ENCODE measurements at places on chromosomes 3 and 15.
A peak's percentile ranks its signal among the peaks of the same experiment; 100 is the strongest.

GRCh38 chr3:44712455-44713075, at the start of gene ZNF502:
TSS of gene ZNF502 (plus strand) at chr3:44712660. CDS start at chr3:44720262, 7,602 bp downstream.
- DNase-seq, result peak; percentile 66

DNA sequence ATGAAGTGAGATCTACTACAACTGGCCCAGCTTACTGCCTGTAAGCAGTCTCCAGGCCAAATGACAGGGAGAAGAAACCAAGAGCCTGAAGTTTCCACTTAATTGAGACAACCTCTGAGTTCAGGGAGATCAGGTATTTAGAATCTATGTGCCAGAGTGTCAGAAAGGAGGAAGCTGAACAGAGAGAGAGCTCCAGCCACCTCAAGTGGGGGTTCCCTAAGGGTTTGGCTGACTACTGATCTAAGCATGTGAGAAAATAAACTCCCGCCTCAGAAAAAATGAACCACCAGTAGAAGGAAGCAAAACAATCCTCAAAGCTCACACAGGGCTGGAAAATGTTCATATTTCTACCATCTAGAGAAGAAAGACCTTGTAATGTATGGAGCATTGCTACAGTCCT, 25.0 kb downstream of the ADAM10 start:
- DNase-seq, result no peak

DNA sequence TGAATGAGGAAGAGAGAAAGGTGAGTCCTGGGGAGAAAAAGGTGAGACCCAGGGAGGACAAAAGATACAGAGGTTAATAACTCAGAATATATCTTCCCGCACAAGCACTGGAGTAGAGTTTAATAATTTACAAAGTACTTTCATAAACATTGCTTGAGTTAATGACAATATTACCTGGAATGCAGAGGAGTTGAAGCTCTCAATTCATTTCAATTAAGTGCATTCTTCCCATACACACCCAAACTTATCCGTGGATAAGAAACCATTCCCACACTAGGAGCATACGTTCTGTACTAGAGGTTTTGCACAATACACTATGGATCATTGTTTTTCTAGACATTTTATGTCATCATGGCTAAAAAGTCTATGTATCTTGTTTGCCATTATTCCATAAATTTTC, 23.3 kb upstream of the KNG1 start:
- DNase-seq, result no peak

GRCh38 chr3:95613993-95614392, 1200.4 kb upstream of the EPHA6 start:
- no peak for DNase-seq

DNA sequence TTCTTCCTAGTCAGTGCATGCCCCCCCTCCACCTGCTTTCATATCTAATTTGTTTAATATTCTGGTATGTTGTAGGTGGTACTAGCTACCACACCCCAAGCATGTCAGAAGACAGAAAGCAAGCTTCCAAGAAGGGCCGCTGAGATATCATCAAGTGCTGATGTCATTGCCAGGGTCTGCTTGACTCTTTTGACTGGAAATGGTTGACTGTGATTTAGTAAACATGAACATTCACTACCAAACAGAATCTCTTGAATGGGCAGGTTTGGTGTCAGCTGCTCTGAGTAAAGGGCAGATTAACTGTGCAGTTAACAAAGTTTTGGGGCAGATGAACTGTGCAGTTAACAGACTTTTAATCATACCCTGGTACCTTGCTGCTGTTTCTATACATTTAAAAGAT, 244.2 kb upstream of the SATB1 start:
- DNase-seq, result no peak

DNA sequence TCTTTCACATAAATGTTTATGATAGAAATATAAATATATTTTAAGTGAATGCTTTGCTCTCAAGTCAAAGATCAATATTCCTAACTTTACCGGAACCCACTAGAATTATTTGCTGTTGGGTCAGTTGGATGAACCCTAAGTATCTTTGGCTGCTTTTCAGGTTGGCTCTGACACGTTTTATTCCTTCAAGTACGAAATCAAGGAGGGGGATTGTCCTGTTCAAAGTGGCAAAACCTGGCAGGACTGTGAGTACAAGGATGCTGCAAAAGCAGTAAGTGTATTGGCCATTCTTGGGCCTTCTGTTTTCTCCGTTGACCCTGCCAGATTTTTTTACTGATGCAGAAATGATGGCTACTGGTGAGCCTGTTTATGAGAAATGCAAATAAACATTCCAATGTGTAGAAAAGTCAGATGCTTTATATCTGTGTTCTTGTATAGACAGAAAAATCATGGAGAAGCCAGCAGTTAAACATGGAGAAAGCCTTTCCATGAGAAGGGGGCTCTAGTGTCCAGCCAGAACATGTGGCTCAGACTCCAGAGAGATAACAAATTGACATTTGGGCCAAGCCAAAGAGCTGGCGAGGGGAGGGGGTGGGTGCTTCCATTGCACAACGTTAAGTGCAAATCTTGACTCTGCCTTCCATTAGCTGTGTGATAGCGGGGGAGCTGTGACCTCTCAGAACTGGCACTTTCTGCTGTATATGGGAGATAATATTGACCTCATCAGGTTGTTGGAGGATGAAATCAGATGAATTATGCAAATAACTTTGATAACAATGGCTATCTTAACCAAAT, 3.0 kb downstream of the KNG1 start:
- no peak for DNase-seq

DNA sequence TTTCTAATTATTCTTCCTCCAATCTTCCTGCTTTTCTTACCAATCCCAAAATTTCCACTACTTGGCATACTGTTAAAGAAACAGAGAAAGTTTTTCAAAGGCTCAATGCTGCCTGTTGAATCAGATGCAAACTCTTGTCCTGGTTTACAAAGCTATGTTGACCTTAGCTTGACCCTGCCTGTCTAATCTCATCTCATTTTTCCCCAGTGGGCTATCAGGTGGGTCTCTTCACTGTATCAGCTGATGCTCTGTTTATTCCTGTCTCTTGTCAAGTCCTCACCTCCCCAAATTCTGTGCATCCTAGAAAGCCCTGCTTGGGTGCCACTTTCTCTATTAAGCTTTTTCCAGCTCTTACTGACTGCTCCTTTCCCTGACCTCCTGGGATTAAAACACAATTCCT, 18.2 kb downstream of the NFKBIZ start:
- no peak for DNase-seq

GRCh38 chr15:83449250-83449671, 2.1 kb downstream of the SH3GL3 start:
- no peak for DNase-seq

DNA sequence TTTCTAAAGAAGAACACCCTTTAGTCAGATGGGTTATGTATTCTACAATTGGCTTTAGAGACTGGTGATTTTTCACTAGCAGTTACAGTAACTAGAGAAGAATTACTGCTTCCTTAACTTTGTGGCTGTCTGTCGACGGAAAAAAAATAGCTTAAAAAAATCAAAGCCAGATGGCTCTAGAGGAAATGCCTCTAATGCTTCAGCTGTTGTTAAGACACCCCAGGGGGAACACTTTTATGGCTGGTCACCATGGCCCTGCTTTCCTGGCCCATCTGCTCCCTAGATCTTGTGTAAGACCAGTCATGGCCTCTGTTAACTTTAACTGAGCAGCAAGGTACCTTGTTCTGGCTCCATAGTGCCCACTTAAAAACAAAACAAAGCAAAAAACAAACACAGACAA, 198.6 kb upstream of the PLSCR5 start:
- no peak for DNase-seq

DNA sequence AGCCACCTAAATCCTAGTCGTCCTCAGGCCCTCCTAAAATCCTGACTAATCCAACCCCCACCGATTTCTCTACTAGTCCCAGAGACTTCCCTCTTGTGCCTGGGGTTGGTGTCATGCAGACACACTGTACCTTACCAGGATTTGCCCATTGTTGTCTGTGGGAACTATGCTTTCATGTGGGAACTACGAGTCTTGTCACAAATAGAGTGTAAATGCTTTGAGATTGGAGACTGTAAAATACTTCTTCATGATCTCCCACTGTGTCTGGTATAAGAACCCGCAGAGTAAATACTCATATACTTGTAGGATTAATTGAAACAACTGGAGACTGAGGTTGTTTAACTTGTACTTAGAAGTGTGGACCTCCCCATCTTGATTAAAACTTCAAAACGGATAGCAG, 11.2 kb downstream of the B3GNT5 start:
- DNase-seq, result no peak

GRCh38 chr3:126053949-126054569, 29.9 kb downstream of the SLC41A3 start:
- DNase-seq, result no peak

DNA sequence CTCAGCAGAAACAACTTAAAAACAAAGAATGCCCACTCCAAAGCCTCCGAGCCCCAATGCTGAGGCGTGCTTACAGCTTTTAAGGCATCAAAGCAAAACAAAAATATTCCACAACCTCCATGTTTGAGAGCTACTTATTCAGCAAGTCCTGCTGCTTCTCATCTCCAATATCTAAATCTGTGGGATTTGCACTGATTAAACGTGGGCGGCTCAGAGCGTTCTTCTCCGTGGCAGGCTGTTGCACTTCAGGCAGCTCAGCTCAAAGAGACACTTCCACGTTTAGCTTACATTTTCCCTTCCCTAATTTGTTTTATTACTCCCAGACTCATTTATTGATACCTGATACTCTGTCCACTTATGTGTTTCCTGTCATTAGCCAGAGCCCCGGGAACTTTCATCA, 282.6 kb upstream of the MCTP2 start:
- DNase-seq, result no peak

DNA sequence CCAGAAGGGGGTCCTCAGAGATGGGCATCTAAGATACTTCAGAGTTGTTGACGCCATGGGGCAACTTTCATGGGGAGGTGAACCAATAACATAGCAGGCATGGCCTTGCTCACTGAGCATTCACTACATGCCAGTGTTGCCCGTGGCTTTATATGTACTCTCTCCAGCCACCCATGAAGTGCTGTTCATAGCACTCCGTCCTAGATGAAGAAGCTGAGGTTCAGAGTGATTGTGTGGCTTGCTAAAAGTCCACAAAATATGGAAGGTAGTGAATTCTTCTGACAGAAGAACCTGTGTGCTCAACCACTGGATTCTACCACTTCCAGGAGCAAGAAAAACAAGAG, 9.8 kb upstream of the SEMA4B start:
- no peak for DNase-seq

DNA sequence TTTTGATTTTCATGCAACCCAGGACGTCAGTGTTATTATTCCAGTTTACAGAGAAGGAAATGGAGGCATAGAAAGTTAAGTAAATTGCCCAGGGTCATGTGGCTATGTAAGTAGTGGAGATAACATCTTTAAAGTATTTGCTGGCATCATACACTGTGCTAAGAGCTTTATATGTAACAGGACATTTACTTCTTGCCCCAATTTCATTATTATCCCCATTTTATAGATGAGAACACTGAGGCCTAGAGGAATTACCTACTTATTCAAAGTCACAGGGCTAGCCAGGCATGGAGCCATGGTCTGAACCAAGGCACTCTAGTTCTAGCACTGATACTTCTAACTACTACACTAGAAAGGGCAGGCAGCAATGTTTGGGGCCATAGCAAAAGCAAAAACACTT, 107.3 kb upstream of the ANKRD28 start:
- DNase-seq, result no peak

DNA sequence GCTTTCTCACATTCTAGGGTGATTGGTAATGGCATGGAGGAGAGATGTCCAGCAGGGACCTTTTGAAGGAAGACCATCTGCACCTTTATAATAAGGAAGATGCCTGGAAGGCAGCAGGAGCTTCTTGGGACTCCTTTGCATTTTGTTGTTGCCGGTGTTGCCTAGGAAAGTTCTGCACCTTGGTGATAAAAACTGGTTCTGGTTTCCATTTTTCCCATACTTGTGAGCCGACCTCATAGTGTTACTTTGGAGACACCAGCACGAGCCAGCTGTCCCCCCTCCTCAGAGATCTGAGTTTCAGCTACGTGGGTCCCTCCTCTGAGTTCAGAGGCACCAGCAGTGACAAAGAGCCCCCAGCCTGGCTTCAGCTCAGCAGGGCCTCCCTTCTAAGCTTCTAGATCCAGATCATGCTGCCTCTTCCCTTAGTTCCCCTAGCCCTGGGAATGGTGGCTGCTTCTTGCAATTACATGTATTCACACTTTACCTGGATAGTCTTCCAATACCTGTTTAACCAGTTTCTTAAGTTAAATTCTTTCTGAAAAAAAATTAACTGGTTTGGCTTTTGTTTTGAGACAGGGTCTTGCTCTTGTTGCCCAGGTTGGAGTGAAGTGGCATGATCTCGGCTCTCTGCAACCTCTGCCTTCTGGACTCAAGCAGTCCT, 18.0 kb upstream of the FSTL1 start:
- DNase-seq, result no peak

DNA sequence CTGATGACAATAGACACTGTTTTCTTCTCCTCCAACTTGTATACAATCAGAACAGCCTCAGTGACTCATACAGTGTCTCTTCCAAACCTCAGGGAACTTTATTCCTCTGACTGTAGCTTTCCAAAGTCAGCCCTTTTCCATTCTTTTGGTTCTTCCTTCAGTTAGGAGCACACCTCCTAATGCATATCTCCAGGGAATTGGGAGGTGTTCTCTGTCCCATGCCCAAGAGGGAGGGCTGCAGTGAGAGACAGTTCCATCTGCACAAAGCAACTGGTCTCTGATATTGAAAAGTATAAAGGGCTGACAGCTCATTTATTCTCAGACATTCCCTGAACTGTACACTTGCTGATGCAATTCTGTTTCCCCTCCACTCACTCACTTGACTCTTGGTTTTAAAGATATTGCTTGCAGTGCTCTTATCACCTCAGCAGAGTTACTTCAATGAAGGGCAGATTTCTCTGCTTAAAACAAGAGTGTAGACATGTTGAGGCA, 337.8 kb upstream of the TBC1D5 start:
- DNase-seq, result no peak

DNA sequence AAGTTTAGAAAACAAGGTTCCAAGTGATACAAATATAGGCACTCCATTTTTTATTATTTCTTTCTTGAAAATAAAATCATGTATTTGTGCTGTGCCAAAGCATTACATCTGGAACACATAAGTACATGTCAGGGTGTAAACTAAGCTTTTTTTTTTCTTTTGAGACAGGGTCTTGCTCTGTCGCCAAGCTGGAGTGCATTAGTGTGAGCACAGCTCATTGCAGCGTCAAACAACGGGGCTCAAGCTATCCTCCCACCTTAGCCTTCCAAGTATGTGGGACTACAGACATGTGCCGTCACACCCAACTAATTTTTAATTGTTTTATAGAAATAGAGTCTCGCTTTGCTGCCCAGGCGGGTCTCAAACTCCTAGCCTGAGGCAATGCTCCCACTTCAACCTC, 9.0 kb downstream of the SPATA12 start:
- no peak for DNase-seq

GRCh38 chr15:33083232-33084081, 111.1 kb downstream of the FMN1 start:
- DNase-seq, result no peak

- no peak for DNase-seq
Measured at GRCh38 chr3:36837089-36837488, 72.7 kb upstream of the DCLK3 start.

GRCh38 chr15:56804938-56805337, 71.6 kb upstream of the ZNF280D start:
- DNase-seq, result no peak

DNA sequence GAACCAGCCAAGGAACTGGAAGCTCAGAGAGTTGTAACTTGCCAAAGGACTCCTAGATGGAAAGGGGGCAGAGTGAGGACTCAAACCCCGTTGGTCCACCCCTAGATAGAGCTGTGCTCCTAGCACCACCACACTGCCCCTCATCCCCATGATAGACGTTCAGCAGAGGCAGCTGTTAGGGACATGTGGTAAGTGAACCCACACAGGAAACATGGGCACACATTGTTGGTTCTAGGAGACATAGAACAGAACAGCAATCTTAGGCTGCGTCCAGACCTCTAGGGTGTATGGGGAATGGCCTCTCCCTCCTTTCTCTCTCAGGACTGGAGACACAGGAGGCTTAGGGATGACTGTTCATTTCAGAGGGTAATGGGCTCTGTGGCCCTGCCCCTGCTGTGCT, 102.7 kb downstream of the ANP32A start:
- no peak for DNase-seq
